Activated CD4-positive, alpha-beta memory T cell treated with anti-CD3 and anti-CD28 coated beads, Interleukin-2, amount 10 ng/mL, durations not matched to agents 7 days and 5 days (primary cell): ENCODE measurements at places on chromosomes 12 and 14. TPM values are rescaled to one million over a fixed set of nuclear protein-coding genes. Genes with fewer than 3 reads are reported as not detected.

DNA sequence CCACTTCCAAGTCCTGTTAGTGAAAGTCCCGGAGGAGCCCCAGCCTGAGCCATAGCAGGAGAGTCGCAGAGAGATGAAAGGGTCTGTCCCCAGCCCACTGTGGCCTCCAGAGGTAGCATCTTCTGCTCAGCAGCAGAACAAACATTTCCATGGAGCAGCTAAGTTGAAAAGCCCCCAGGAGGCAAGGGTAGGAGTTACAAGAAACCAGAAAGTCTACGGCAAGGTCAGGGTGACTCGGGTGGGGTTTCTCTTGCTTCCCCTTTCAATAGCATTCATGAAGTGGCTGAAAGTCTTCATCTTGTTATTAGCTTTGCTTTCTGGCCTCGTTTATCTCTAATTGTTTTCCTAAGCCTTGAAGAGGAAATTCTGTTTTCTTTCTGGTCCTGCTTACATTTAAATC is 151.2 kb upstream of the DIO3 start:
- no peak for DNase-seq
- H3K4me1 ChIP-seq: no peaks in the 10 kb centered on the region
- no peaks in the 10 kb centered on the region for H3K36me3 ChIP-seq
- peaks cover 14% of the 10 kb centered on the region for H3K27me3 ChIP-seq

The FAM181A gene
- not detected for total RNA-seq

The TPH2 gene
- not detected for total RNA-seq

DNA sequence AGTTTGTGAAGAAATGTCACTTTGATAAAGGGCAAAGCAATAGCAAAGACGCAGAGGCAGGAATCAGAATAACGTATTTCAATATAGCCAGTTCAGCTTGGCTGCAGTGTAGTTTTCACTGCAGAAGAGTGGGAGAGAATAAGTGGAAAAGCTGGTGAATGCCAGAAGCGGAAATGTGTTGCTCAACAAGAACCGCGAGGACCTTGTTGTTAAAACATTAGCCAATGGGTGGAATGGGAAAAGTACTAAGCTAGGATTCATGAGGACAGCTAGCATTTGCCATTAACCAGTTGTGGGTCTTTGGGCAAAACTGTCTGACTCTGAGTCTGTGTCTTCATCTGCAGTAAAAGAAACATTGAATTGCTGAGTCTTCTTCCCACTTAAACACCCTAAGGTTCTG is 292.9 kb upstream of the GRIP1 start:
- no peaks in the 10 kb centered on the region for H3K4me1 ChIP-seq
- H3K27ac ChIP-seq: no peak overlapping the region
- H3K36me3 ChIP-seq: no peaks in the 10 kb centered on the region
- DNase-seq: no peak

GRCh38 chr12:39935275-39935674 is 170.6 kb downstream of the SLC2A13 start:
- DNase-seq: no peak
- H3K27me3 ChIP-seq: no peaks in the 10 kb centered on the region
- H3K4me3 ChIP-seq: no peak overlapping the region

- H3K4me3 ChIP-seq: no peak overlapping the region
- no peaks in the 10 kb centered on the region for H3K27me3 ChIP-seq
- no peaks in the 10 kb centered on the region for H3K4me1 ChIP-seq
- DNase-seq: no peak
- H3K36me3 ChIP-seq: no peaks in the 10 kb centered on the region
Measured at GRCh38 chr14:80615831-80616230, 325.7 kb downstream of the CEP128 start.
